ENCODE measurements at places on chromosomes 2 and 18. TPM values are rescaled to one million over a fixed set of nuclear protein-coding genes. Genes with fewer than 3 reads are reported as not detected.

- H3K4me3 ChIP-seq = no peak overlapping the region
- no peaks in the 10 kb centered on the region for H3K27me3 ChIP-seq
- peaks cover 37% of the 10 kb centered on the region for H3K36me3 ChIP-seq
- peaks cover 4% of the 10 kb centered on the region for H3K4me1 ChIP-seq
Measured at GRCh38 chr18:36993068-36993467, 164.1 kb downstream of the KIAA1328 start.

DNA sequence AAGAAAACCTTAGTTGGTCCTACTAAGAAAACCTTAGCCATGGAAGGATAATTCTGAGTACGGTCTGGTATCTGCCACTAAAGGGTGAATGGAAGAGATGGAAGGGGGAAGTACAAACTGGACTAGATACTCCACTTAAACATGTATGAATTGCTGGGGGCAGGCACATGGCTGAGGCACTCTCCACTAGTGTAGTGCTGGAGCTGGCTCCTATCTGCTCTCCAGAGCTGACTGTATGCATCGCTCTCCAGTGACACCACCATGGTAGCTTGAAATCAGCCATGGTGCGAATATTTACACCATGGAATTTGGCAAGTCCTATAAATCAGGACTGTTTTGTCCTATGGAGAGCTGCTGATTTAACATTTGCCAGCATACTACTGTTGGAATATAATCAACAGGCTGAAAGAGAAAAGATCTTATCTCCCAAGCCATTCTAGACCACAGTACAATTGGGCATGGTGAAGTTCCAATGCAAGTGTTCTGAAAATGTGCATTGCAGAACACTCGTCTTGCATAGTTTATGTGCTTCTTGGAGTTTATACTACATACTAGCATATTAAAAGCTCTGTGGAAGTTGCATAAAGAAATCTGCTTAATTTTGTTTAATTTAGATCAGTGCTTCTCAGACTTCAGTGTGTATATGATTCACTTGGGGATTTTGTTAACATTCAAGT is 277.4 kb downstream of the TDRD15 start:
- H3K27ac ChIP-seq = no peak overlapping the region
- no peak overlapping the region for H3K4me3 ChIP-seq

GRCh38 chr2:129800285-129800684 is 179.2 kb upstream of the RAB6C start:
- peaks cover 2% of the 10 kb centered on the region for H3K27me3 ChIP-seq
- no peak for DNase-seq
- H3K36me3 ChIP-seq = no peaks in the 10 kb centered on the region
- no peak overlapping the region for H3K4me3 ChIP-seq
- no peak overlapping the region for H3K27ac ChIP-seq
- H3K4me1 ChIP-seq = no peaks in the 10 kb centered on the region

- no peak overlapping the region for H3K27ac ChIP-seq
- no peaks in the 10 kb centered on the region for H3K36me3 ChIP-seq
- DNase-seq = no peak
- H3K27me3 ChIP-seq = peaks cover 6% of the 10 kb centered on the region
Measured at GRCh38 chr2:221817052-221817451, 244.9 kb upstream of the EPHA4 start.

CD207 gene
- not detected for total RNA-seq

DNA sequence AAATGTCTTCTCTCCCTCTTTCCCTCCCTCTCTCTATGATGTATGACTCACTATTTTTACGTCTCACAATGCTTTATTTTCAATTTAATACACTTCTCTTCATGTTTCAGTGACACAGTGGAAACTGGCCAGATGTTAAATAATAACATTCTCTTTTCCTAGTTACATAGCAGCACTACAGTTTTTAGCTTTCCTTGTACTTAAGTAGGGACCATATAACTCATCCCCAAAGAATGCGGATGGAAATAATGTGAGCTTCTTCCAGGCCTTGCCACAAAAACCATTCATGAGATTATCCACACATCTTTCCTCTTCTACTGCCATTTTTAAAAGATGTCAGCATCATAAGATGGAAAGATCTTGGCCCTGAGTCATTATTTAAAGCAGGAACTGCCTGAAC is 789.4 kb downstream of the LRP1B start:
- no peak overlapping the region for H3K27ac ChIP-seq
- H3K4me3 ChIP-seq = no peak overlapping the region
- H3K36me3 ChIP-seq = no peaks in the 10 kb centered on the region
- no peaks in the 10 kb centered on the region for H3K27me3 ChIP-seq

- H3K27ac ChIP-seq = no peak overlapping the region
- H3K4me1 ChIP-seq = no peaks in the 10 kb centered on the region
- H3K27me3 ChIP-seq = no peaks in the 10 kb centered on the region
- no peaks in the 10 kb centered on the region for H3K36me3 ChIP-seq
Measured at GRCh38 chr2:166487171-166487570, 6.9 kb downstream of the SCN7A start.

MEP1B gene
- total RNA-seq = not detected

DNA sequence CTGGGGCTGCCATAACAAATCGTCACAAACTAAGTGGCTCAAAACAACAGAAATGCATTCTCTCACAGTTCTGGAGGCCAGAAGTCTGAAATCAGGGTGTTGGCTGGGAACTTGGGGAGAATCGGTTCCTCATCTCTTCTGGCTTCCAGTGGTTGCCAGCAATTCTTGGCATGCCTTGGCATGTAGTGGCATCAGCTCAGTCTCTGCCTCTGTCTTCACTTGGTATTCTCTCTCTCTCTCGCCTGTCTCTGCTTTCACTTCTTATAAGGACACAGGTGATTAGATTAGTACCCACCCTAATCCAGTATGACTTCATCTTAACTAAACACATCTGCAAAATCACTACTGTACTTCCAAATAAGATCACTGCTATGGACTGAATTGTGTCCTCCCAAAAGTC is 695.4 kb upstream of the ID2 start:
- peaks cover 33% of the 10 kb centered on the region for H3K4me1 ChIP-seq
- DNase-seq = no peak
- no peaks in the 10 kb centered on the region for H3K27me3 ChIP-seq

DNA sequence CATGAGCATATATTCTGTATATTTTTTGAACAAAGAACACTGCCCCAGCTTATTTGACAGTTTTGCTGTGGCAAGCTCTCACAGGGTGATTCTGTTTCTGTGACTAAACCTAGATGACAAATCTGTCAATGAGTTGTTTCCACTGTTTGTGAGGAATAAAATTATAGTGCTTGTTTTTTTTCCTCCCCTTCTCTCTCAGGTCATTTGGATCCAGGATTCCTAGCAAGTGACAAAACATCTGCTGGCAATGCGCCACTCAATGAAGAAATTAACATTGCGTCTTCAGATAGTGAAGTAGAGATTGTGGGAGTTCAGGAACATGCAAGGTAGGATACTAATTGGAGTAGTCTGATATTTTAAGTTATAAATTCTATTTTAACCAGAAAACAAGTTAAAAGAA is 149.3 kb downstream of the HAUS1 start:
- no peaks in the 10 kb centered on the region for H3K27me3 ChIP-seq
- H3K4me1 ChIP-seq = peaks cover 52% of the 10 kb centered on the region
- peak overlapping the region; percentile 76 for H3K27ac ChIP-seq
- H3K36me3 ChIP-seq = peaks cover 42% of the 10 kb centered on the region
- no peak for DNase-seq

DNA sequence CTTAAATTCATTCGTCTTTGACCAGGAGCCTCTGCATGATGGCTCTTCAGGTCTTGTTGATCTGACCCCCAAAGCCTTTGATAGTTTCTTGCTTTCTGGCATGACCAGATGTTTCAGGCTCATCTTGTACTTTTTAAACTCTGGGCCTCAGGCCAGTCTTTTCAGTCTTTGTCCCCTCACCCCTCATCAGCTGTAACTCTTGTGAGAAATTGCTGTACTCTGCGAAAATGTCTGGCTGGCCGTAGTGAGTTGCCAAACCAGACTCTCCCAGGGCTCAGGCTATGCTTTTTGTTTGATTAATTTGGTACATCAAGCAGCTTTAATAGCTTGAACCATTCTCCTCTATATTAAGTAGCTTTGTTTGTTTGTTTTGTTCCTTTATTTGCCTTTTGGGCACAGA is 75.9 kb downstream of the BABAM2 start:
- peak overlapping the region; percentile 17 for H3K27ac ChIP-seq
- peaks cover 55% of the 10 kb centered on the region for H3K4me1 ChIP-seq

DNA sequence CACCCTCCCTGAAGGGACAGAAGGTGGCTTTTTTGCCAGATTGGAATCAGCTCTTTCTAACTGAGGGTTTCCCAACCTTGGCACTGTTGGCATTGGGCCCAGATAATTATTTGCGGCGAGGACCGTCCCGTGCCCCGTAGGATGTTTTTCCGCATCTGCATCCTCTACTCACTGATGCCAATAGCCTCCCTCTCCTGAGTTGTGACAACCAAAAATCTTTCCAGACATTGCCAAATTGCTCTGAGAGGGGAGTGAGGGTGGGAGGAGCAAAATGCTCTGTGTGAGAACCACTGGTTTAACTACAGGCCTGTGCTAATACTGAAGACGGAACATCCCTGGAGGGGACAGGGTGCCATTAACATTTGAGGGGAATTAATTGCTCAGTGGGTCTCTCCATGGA is 33.6 kb upstream of the GLI2 start:
- no peak overlapping the region for H3K27ac ChIP-seq
- DNase-seq = no peak
- H3K27me3 ChIP-seq = peaks cover 7% of the 10 kb centered on the region
- H3K4me1 ChIP-seq = no peaks in the 10 kb centered on the region
- H3K4me3 ChIP-seq = no peak overlapping the region

LINC00305 gene
- total RNA-seq = not detected

FAM124B gene
- 0.58 TPM for total RNA-seq

CIB4 gene
- not detected for total RNA-seq

ABCG8 gene
- total RNA-seq = not detected

DNA sequence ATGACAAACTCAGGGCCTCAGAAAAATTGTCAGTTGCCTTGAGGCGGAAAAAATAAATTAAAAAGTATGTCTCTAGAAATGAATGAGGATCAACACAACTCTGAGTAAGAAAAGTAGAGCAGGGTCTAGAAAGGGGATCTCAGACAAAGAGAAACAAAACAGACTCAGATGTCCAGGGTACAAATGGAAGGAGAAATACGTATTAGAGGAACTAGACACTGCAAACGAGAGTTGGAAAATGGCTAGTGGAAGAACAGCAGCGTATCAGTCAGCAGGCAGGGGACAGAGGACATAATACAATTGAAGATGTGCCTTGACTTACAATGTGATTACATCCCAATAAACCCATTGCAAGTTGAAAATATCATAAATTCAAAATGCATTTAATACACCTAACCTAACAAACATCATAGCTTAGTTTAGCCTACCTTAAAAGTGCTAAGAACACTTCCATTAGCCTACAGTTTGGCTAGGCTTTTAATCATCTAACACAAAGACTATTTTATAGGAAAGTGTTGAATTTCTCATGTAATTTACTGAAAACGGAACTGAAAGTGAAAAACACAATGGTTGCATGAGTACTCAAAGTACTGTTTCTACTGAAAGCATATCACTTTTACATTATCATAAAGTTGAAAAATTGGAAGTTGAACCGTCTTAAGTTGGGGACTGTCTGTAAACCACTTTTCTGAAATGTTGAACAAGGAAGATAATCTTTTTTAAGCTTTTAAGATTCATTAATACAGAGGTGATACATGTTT is 182.8 kb downstream of the NBAS start:
- no peak for DNase-seq
- H3K27me3 ChIP-seq = no peaks in the 10 kb centered on the region

DNA sequence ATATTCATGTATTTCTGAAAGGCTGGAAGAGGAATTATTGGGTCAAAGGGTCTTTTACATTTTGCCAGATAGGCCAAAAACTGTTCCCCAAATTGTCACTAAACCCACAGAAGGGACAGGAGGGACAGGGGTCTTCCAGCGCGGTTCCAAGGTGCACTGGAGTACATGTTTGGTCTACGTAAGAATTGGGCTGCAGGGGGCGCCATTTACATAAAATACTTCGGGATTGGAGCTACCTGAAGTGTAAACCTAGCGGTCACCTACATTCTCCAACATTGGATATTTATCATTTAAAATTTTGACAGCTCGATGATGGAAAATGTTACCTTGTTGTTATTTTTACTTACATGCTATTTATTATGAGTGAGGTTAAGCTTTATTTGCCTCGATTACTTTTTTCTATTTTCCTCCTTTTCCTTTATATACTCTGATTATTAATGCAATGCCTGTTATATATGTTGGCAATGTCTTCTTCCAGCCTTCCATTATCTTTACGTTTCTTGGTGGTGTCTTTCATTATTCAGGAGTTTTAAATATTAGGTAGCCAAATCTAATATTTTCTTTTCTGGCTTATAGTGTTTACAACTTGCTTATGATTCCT is 43.0 kb upstream of the RAB6C start:
- peaks cover 22% of the 10 kb centered on the region for H3K27me3 ChIP-seq
- DNase-seq = no peak
- no peak overlapping the region for H3K4me3 ChIP-seq
- no peak overlapping the region for H3K27ac ChIP-seq
- H3K36me3 ChIP-seq = no peaks in the 10 kb centered on the region
- no peaks in the 10 kb centered on the region for H3K4me1 ChIP-seq

TXNDC2 gene
- total RNA-seq = not detected

- no peaks in the 10 kb centered on the region for H3K36me3 ChIP-seq
- no peak within 1 kb of the TSS for H3K27ac ChIP-seq
- H3K4me1 ChIP-seq = no peaks in the 10 kb centered on the region
Measured at GRCh38 chr18:31376477-31376876, at the start of gene DSG4. DSG4 (plus strand) TSS chr18:31376777; CDS start chr18:31376912, 135 bp downstream.

GRCh38 chr2:47069628-47070154 is 85.4 kb downstream of the STPG4 start:
- H3K27ac ChIP-seq = no peak overlapping the region
- H3K36me3 ChIP-seq = peaks cover 12% of the 10 kb centered on the region
- H3K4me3 ChIP-seq = no peak overlapping the region
- peaks cover 36% of the 10 kb centered on the region for H3K4me1 ChIP-seq
- no peaks in the 10 kb centered on the region for H3K27me3 ChIP-seq
- no peak for DNase-seq

NT5C1B gene
- not detected for total RNA-seq

DNA sequence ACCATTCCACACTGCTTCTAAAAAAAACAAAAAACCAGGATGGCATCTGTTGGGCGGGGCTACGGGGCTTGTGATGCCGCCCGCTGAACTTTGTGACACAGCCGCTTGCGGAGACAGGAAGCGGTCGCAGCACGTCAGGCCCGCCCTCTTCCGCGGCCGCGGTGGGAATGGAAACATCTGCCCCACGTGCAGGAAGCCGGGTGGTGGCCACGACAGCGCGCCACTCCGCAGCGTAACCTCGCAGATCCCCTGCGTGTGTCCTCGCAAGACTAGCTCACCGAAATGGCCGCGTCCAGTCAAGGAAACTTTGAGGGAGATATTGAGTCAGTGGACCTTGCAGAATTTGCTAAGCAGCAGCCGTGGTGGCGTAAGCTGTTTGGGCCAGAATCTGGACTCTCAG is 168.5 kb downstream of the SUCLG1 start:
- H3K27ac ChIP-seq = no peak overlapping the region
- no peak overlapping the region for H3K4me3 ChIP-seq
- DNase-seq = no peak

RGPD4 gene
- total RNA-seq = 0.14 TPM

- DNase-seq = peak; percentile 41
- no peak overlapping the region for H3K4me3 ChIP-seq
- H3K4me1 ChIP-seq = no peaks in the 10 kb centered on the region
Measured at GRCh38 chr2:36650031-36650829, 46.3 kb upstream of the VIT start.

IL36RN gene
- total RNA-seq = not detected

GRCh38 chr18:37242826-37243560 is 322.6 kb downstream of the CELF4 start:
- H3K36me3 ChIP-seq = no peaks in the 10 kb centered on the region
- peaks cover 29% of the 10 kb centered on the region for H3K27me3 ChIP-seq
- peaks cover 2% of the 10 kb centered on the region for H3K4me1 ChIP-seq
- no peak overlapping the region for H3K4me3 ChIP-seq
- no peak overlapping the region for H3K27ac ChIP-seq

GRCh38 chr2:225040856-225041206 is 1.4 kb downstream of the DOCK10 start:
- H3K27me3 ChIP-seq = peaks cover 3% of the 10 kb centered on the region
- H3K36me3 ChIP-seq = peaks cover 28% of the 10 kb centered on the region
- H3K4me1 ChIP-seq = peaks cover 63% of the 10 kb centered on the region
- H3K4me3 ChIP-seq = peak overlapping the region; percentile 97
- peak; percentile 69 for DNase-seq

All from activated CD4-positive, alpha-beta T cell treated with anti-CD3 and anti-CD28 coated beads for 36 hours (primary cell).